ENCODE measurements at places on chromosomes 2 and 18.

DNA sequence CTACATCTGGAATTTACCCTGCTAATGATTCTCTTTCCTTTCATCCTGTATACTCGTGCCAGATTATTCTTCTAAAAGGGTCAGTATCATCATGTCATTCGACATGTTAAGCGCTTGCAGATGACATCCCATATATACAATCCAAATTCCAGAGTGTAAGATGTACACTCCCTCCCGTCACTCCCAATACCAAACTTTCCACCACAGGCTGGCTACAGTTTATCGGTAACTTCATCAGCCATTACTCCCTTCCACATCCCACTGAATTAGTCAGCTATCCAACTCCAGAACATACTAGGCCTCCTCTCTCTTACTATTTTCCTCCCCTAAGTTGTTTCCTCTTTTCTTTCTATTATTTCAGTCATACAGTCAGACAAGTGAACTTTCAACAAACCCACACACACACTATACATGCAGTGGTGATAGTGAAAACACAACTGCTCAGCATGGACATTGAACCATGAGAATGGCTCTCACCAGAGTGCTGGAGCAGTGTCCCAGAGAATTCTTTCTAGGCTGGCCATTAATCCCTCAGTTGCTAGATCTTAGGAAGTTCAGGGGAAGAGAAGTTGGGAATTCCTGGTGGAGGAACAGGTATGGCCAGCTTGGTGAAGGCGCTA is 10.6 kb upstream of the NMI start:
- no peak for DNase-seq
- no peak overlapping the region for H3K4me3 ChIP-seq
- no peaks in the 10 kb centered on the region for H3K36me3 ChIP-seq
- no peaks in the 10 kb centered on the region for H3K27me3 ChIP-seq
- H3K4me1 ChIP-seq: no peaks in the 10 kb centered on the region

GRCh38 chr2:145931781-145932395 is 1412.0 kb upstream of the ZEB2 start:
- peak; percentile 27 for DNase-seq
- H3K4me1 ChIP-seq: no peaks in the 10 kb centered on the region
- H3K36me3 ChIP-seq: no peaks in the 10 kb centered on the region
- H3K4me3 ChIP-seq: no peak overlapping the region

DNA sequence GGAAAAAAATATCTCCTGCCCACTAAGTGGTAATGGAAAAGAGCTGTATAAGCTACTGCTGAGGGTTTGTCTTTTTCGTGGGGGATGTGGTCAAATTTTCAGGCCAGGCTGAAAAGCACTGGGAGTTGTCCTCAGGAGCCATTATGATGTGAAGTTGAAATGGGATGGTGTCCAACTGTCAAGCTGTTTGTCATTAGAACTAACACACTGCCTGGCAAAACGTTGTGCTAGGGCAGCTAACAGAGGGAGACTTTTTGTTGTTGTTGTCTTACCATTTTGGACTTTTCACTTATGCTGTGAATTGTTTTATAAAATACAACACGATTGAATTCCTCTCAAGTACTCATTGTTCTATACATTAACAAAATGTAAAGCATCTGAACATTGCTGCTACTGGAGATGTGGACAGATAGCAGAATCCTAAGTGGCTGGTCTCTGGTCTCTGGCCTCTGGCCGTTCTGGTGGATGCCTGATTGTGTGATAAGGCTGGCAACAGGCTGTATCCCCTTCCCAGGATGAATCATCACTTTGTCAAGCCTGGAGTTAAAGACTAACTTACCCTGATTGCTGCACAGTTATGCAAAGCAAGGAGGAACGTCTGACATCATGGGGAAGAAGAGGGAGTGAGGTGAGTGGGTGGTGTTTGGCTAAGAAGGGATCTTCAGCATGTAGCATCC is 2.3 kb downstream of the MYO1B start:
- no peaks in the 10 kb centered on the region for H3K36me3 ChIP-seq
- peak; percentile 94 for DNase-seq
- H3K27ac ChIP-seq: no peak overlapping the region
- H3K4me1 ChIP-seq: peaks cover 25% of the 10 kb centered on the region

DNA sequence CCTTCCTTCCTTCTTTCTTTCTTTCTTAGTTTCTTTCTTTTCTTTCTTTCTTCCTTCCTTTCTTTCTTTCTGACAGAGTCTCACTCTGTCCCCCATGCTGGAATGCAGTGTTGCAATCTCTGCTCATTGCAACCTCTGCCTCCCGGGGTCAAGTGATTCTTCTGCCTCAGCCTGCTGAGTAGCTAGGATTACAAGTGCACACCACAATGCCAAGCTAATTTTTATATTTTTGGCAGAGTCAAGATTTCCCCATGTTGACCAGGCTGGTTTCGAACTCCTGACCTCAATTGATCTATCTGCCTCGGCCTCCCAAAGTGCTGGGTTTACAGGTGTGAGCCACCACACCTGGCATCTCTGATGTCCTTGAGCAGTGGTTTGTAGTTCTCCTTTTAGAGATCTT is 48.5 kb downstream of the IL1R2 start:
- no peaks in the 10 kb centered on the region for H3K4me1 ChIP-seq
- no peak overlapping the region for H3K27ac ChIP-seq
- no peak overlapping the region for H3K4me3 ChIP-seq
- no peak for DNase-seq
- H3K27me3 ChIP-seq: no peaks in the 10 kb centered on the region

DNA sequence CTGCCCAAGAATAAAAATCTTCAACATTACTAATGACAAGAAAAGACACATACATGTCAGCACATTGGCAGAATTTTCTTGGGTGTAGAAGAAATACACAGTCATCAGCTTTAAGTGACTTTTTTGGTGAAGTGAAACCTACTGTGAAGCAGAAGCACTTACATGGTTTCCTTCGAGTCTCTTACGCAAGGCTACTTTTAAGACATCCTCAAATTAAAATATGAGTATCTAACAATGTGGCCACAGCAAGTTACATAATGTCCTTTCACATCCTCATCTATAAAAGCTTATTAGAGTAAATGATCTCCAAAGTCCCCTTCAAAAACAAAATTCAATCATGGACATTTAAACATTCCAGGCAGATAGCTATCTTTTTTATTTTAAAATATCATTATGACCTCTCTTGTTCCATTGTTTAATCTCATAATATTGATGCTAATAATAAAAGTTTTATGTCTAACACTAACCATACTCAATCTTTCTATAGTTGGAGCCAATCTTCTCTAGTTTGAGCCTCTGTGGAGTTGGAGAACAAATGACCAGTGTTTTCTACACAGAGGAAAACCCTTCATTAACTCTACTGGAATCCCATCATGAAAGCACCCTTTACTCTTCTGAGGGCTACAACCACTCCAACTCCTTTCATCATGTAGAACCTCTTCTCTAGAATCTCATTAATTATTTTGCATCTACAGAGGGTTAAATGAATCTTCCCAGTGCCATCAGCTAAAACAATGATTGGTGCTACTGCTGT is 182.2 kb upstream of the ZFP36L2 start:
- no peak overlapping the region for H3K4me3 ChIP-seq
- H3K27me3 ChIP-seq: no peaks in the 10 kb centered on the region
- H3K36me3 ChIP-seq: no peaks in the 10 kb centered on the region
- no peak overlapping the region for H3K27ac ChIP-seq
- H3K4me1 ChIP-seq: no peaks in the 10 kb centered on the region

DNA sequence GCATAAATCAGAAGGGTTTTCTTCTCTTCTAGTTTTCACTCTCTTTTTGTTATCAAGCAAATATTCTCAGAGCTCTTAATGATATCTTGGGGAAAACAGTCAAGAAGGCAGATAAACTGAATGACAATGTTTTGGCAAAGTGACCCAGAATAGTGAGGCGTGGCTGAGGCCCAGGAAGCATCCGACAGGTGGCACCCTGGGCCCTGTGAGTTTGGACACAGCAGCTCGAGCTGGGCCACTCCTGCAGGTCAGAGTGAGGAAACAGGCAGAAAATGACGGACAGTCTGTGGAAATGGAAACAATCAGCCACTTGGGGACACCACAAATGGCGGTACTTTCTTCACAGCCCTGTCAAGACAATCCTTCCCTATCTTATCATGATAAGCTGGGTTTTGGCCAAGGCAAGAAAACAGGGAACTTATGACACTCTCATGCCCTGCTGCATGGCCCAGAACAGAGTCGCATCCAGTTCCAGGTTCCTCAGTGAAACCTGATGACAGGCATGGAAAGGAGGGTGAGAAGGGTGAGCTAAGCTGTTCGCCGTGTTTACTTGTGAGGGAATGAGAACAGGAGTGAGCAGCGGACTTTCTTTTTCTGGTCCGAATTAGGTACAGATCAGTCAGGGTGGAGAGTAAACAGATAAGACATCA is 32.1 kb downstream of the MRPL44 start:
- peak; percentile 41 for DNase-seq
- no peaks in the 10 kb centered on the region for H3K27me3 ChIP-seq
- no peaks in the 10 kb centered on the region for H3K4me1 ChIP-seq
- H3K36me3 ChIP-seq: peaks cover 13% of the 10 kb centered on the region

DNA sequence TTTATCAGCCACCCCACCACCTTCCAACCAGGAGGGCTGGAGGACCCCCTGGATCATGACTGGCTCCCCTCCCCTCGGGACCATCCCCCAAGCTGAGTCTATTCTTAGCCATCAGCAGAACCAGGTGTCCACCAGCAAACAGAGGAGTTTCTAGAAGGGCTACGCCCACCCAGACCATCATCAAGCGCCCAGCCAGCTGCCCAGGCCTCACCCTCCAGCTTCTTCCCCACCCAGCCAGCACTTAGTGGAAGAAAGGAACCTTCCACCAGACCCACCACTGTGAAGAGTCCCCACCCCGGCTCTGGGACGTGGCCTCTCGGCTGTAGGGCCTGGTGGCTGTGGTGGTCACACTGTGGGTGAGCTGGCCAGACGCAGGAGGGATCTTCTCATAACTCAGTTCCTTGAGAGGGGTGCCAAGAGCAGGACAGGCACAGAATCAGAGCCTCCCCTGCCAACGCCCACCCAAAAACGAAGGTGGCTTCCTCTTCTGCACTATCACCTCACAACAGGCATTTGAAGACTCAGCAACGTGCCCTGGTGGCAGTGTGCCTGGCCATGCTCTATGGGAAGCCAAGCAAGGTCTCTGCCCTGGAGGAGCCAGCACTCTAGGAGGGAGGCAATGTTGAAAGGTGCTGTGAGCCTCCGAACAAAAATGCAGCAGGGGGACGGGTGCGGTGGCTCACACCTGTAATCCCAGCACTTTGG is 19.0 kb downstream of the BIN1 start:
- H3K27me3 ChIP-seq: no peaks in the 10 kb centered on the region
- H3K36me3 ChIP-seq: no peaks in the 10 kb centered on the region
- peaks cover 11% of the 10 kb centered on the region for H3K4me1 ChIP-seq
- no peak overlapping the region for H3K4me3 ChIP-seq
- peak overlapping the region; percentile 66 for H3K27ac ChIP-seq

GRCh38 chr2:85997017-85997970 is 108.4 kb downstream of the POLR1A start:
- peak overlapping the region; percentile 35 for H3K27ac ChIP-seq
- H3K36me3 ChIP-seq: no peaks in the 10 kb centered on the region
- H3K4me3 ChIP-seq: no peak overlapping the region

- H3K27ac ChIP-seq: no peak overlapping the region
- H3K36me3 ChIP-seq: no peaks in the 10 kb centered on the region
- no peaks in the 10 kb centered on the region for H3K4me1 ChIP-seq
- H3K27me3 ChIP-seq: no peaks in the 10 kb centered on the region
These were observed 2.4 kb downstream of the TMEM185B start for GRCh38 chr2:120220756-120221155.

- no peaks in the 10 kb centered on the region for H3K36me3 ChIP-seq
- no peaks in the 10 kb centered on the region for H3K27me3 ChIP-seq
- no peak overlapping the region for H3K27ac ChIP-seq
- no peak overlapping the region for H3K4me3 ChIP-seq
- no peaks in the 10 kb centered on the region for H3K4me1 ChIP-seq
- DNase-seq: no peak
These were observed 36.2 kb downstream of the SNED1 start for GRCh38 chr2:241034490-241035141.

DNA sequence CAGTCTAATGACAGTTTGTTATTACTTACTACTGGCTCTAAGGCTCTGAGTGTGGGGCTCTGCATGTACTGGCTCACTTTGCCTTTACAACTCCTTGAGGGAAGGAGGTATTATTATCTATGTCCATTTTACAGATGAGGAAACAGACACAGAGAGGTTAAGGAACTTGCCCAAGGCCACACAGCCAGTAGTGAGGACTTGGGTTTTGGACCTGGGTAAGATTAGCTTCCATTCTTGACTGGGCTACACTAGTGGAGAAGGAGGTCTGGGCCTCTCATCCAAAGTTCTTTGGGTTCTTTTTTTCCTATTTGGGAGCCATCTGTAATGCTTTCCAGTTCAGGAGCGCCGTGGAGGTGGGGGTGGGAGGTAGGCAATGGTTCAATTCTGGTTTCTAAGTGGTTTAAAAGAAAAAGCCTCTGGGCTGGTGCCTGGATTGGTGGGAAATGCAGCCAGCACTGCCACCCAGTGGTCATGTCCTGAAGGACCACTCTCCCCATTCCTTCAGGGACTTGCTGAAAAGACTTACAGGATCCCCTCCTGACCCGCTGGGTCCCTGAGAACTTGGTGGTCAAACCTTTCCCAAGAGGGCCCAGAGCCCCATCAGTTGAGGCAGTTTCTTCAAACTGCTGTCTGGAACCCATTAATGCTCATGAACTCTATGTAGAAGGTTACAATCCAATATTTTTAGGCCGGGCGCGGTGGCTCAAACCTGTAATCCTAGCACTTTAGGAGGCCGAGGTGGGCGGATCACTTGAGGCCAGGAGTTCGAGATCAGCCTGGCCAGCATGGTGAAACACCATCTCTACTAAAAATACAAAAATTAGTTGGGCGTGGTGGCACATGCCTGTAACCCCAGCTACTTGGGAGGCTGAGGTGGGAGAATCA is 38.6 kb upstream of the NOTO start:
- no peak overlapping the region for H3K27ac ChIP-seq
- H3K4me3 ChIP-seq: no peak overlapping the region
- DNase-seq: peak; percentile 87
- no peaks in the 10 kb centered on the region for H3K36me3 ChIP-seq
- H3K4me1 ChIP-seq: no peaks in the 10 kb centered on the region

GRCh38 chr2:25955869-25956535 is 26.3 kb downstream of the KIF3C start:
- no peaks in the 10 kb centered on the region for H3K27me3 ChIP-seq
- DNase-seq: no peak
- H3K4me1 ChIP-seq: no peaks in the 10 kb centered on the region

GRCh38 chr2:36168115-36168514 is 187.5 kb upstream of the CRIM1 start:
- H3K27ac ChIP-seq: no peak overlapping the region
- no peaks in the 10 kb centered on the region for H3K36me3 ChIP-seq
- H3K27me3 ChIP-seq: no peaks in the 10 kb centered on the region
- no peaks in the 10 kb centered on the region for H3K4me1 ChIP-seq
- H3K4me3 ChIP-seq: no peak overlapping the region

DNA sequence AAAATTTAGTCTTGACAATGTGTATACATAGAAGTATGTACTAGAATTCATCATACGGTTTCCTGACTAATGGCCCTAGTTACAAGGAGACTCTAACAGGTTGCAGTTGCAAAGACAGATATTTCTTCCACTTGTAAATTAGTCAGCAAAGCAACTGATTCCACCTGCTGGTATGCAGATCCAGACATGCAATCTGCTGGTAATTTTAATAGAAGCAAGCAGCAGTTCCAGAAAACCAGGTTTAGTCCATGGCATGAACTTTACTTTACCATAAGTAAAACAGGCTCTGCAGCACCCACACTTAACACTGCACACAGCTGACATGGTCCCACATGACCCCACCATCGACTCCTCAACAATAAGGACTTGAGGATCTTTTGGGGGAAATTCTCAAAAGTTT is 110.9 kb upstream of the SP3 start:
- no peak for DNase-seq
- H3K27me3 ChIP-seq: no peaks in the 10 kb centered on the region
- H3K4me3 ChIP-seq: no peak overlapping the region
- no peak overlapping the region for H3K27ac ChIP-seq
- H3K36me3 ChIP-seq: peaks cover 1% of the 10 kb centered on the region

- DNase-seq: no peak
- H3K4me3 ChIP-seq: no peak overlapping the region
- H3K4me1 ChIP-seq: no peaks in the 10 kb centered on the region
- H3K27ac ChIP-seq: no peak overlapping the region
These were observed 452.9 kb upstream of the SPRED2 start for GRCh38 chr2:65885266-65885665.
